ENCODE measurements at places on chromosomes 11 and 22.

- DNase-seq = peak; percentile 28
Measured at GRCh38 chr22:46075764-46076531, 74.4 kb upstream of the PPARA start.

DNA sequence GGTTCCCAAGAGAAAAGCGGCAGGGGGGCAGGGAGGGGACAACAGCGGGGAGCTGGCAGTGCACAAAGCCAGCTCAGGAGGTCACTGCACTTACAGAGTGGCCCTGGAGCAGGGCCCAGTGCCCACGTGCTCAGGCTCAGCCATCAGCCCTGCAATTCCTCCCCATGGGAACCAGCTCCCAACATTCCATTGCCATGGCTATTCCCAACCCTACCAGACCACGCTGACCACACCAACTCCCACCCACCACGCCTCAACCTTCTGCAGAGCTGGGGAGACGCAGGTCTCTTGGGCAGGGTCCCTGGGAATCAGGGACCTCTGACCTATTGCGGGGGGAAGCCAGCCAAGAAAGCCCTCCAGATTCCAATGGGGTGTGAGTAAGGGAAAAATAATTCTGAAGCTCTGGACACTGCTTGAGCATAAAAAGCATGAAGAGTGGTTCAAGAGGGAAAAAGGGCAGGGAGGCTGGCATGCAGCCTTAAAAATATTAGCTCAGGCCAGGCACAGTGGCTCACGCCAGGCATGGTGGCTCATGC, 38.3 kb upstream of the TFIP11 start:
- DNase-seq = no peak

- DNase-seq = no peak
Measured at GRCh38 chr22:25704701-25705100, 37.3 kb upstream of the MYO18B start.

- no peak for DNase-seq
Measured at GRCh38 chr11:109769858-109770257, 323.3 kb upstream of the ZC3H12C start.

- no peak for DNase-seq
Measured at GRCh38 chr11:90756617-90757016, 533.8 kb upstream of the CHORDC1 start.

DNA sequence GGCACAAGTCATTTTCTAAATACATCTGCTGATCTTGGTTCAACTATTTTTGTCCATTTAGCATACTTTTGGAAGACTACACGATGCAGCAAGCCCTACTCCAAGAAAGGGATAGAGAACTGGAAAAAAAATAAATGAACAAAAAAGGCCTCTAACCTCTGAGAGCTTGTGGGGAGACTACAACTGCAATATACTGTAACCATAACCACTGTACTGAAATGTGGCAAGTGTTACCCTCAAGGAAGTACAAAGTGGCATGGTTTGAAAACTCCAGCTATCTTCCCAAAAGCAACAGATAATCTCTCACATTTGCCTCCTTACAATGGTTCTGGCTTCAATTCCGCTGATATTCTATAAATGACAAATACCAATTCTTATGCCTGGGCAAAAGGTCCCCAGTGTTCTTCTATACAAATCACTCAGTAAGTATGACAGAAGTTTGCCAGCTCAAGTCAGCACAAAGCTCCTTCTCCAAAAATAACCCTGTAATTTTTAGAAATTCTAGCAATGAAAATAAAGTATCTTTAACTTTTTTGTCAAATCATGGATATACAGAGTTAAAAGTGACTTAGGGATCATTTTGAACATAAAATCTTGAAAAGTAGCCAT, 22.9 kb downstream of the AMBRA1 start:
- DNase-seq = no peak

DNA sequence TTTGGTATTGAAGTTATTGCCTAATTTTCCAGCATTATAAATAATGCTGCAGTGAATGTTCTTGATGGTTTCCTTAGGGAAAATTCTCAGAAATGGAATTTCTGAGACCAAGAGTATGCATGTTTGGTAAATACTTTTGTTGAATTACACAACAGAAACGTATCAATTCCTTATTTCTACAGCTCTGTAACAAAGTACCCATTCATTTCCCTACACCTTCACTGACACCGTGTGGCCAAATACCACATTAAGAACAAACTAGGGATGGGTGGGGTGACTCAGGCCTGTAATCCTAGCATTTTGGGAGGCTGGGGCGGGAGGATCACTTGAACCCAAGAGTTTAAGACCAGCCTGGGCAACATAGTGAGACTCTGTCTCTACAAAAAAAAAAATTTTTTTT, 21.8 kb downstream of the MCAM start:
- DNase-seq = no peak

DNA sequence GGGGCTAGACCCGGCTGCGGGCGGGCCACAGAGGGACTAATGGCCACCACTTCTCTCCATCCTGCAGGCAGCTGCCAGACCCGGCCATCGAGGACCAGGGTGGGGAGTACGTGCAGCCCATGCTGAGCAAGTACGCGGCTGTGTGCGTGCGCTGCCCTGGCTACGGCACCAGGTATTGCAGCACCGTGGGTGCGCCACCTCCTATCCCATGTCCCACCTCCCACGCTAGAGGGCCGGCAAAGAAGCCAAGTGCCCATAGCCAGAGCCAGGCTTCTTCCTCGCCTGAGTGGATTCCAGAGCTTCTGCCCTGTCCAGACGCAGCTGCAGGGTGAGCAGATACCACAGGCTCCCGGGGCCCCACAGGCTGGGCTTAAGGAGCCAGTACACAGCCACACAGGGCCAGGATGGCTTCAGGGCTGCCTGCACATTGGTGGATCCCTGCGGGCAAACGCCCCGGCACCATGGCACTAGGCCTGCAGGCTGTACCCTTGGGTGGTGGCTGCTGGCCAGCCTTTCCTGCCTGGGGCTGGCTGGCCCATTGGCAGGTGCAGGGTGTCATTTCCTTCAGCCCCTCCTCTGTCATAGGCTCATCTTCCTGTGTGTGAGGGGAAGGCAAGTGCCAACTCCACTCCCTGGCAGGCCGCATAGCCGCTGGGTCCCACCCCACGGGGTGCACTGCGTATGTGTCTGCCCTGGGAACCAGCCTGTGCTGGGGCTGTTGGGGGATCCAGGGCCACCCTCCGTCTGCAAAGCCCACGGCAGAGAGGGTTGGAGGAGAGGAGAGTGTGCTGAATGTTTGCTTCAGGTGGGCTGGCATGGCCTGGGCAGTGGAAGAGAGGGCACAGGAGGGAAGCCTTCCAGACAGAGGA, 16.5 kb upstream of the DGCR8 start:
- DNase-seq = no peak

DNA sequence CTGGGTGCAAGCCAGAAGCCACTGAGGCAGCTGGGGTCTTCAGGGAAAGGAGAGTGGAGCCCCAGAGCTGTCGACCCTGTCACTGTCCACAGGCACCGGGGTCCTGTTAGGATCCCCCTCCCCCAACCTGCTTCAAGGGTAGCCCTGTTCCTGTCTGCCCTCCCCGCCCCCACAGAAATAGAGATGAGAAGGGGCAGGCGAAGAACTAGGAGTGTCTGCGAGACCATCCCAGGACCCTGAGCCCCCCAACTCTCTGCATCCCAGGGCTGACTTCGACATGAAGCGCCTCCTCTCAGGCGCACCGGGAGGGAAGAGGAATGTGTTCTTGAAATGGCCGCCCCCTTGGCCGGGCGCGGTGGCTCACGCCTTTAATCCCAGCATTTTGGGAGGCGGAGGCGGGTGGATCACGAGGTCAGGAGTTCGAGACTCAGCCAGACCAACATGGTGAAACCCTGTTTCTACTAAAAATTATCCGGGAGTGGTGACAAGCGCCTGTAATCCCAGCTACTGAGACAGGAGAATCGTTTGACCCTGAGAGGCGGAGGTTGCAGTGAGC, 607 bp upstream of the ZNF70 start:
- DNase-seq = peak; percentile 55

GRCh38 chr22:38186429-38186828, 4.8 kb upstream of the PLA2G6 start:
- DNase-seq = no peak

- no peak for DNase-seq
Measured at GRCh38 chr22:41522813-41523212, 21.5 kb downstream of the POLR3H start.

DNA sequence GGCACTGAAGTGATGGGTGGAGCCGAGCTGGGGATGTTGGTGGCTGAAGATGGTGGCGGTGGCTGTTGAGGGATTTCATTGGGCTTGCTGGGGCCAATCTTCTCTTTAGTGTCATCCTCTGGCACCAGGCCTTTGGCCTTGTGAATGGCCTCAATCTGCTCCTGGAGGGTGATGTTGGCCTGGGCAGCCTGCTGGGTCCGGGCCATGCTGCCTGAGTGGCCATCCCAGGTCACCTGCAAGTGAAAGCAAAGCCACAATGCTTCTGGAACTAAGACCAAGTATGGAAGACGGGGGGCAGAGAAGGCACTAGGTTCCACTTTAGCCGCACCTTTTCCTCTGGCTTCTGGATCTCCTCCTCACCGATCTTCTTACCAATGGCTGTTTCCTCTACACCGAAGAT, 12.1 kb upstream of the TBC1D10A start:
- no peak for DNase-seq
